Stimulated activated CD8-positive, alpha-beta memory T cell treated with anti-CD3 and anti-CD28 coated beads, Interleukin-2, amount 100 ng/mL, for 48 hours (primary cell): ENCODE measurements at places on chromosomes 2 and 18.

- DNase-seq: no peak
Observed at GRCh38 chr2:121287146-121287798, 2.3 kb upstream of the TFCP2L1 start.

DNA sequence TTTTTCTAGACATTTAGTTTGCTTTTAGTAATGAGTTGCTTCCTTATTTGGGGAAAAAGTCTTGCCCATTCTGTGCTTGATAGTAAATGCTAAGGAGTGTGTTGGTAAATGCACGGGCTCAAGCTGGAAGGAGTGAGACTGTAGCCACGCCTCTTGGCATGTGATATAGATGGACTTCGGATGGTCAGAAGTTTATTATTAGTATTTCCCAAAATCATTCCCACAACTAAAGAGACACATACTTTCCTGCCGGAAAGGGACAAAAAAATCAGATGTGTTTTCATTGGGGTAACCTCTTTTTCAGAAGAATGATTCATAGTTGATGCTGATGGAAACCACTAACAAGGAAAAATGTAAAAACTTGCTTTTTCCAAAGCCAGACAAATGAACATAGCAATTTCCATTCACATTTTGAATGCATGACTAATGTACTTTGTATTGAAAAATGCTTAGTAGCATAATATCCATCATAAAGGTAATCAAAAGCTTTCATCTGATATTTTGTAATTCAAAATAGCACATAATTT is 133.2 kb downstream of the ZNF532 start:
- no peak for DNase-seq

DNA sequence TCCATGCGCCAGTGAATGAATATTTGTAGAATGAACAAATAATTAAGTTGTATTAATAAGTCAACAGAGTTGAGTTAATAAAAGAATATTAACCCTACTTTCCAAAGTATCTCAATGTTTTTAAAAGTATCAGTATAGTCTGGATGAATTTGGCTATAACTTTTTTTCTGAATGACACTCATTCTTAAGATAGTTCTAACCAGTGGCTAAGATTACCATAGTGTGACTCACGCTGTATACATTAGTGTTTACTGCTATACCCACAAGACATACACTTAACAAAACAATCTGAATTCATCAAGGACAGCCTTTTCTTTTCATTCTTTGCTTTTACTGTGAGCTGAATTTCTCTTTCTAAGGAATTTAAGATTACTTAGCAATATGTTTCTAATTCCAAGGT is 77.0 kb upstream of the PDE1A start:
- DNase-seq: no peak

- no peak for DNase-seq
Observed at GRCh38 chr2:68660658-68661057, 17.3 kb downstream of the PROKR1 start.

- no peak for DNase-seq
Observed at GRCh38 chr2:178946494-178946893, 103.4 kb downstream of the CCDC141 start.

DNA sequence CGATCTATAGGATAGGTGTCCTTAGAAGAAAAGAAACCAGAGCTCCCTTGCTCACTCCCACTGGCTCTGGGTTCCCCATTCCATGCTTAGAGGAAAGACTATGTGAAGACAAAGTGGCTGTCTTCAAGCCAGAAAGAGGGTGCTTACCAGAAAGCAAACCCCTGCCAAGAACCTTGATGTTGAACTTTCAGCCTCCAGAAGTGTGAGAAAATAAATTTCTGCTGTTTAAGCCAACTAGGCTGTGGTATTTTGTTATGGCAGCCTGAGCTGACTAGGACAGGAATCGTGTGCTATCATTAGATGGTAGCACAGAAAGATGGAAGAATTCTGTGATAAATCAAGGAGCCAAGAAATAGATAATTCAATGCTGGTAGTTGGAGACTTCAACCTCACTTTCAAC is 19.9 kb upstream of the TFCP2L1 start:
- no peak for DNase-seq

DNA sequence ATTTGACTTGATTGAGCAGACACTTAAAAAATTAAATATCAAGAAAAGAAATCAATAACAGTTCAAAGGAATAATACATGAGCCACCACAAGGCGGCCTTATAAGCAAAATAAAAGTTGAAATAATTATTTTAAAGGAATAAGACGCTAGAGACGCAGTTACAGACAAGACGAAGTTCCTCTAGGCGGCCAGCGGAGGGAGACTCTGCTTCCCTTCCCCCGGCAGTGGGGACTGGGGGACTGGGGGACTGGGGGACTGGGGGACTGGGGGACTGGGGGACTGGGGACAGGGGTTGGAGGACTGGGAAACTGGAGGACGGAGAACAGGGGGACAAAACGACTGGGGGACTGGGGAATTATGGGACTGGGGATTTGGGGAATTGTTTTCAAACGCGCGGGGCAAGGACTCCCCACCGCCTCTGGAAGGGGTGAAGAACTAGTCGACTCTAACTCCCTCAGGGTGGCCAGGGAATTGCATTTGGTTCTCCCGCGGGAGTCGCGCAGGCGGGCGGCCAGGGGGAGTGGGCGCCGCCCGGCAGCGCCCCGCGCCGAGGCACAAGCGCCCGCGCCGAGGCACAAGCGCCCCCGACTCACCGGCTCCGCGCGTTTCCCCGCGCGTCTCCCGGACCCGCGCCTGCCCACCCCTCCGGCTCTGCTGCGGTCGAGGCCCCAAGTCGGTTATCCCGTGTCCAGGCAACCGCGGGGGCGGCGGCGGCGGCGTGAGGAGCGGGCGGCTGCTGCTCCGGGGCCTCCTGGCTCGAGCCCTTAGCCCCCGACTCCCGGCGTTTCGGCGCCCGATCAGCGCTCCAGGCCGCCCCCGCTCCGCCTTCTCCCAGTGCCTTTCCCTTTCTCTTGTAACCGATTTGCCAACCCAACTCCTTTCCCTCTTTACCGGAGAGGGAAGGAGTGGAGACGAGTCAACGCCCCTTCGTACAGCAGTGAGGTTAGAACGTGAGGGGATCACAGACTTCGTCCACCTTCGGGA is at the start of gene CCDC178:
CCDC178 (minus strand) TSS at position 662 of the 984 bp plus-strand sequence. CDS start 28,633 bp downstream, outside the sequence.
- DNase-seq: no peak
